ENCODE measurements at places on chromosomes 4 and X. TPM values are rescaled to one million over a fixed set of nuclear protein-coding genes. Genes with fewer than 3 reads are reported as not detected.

DNA sequence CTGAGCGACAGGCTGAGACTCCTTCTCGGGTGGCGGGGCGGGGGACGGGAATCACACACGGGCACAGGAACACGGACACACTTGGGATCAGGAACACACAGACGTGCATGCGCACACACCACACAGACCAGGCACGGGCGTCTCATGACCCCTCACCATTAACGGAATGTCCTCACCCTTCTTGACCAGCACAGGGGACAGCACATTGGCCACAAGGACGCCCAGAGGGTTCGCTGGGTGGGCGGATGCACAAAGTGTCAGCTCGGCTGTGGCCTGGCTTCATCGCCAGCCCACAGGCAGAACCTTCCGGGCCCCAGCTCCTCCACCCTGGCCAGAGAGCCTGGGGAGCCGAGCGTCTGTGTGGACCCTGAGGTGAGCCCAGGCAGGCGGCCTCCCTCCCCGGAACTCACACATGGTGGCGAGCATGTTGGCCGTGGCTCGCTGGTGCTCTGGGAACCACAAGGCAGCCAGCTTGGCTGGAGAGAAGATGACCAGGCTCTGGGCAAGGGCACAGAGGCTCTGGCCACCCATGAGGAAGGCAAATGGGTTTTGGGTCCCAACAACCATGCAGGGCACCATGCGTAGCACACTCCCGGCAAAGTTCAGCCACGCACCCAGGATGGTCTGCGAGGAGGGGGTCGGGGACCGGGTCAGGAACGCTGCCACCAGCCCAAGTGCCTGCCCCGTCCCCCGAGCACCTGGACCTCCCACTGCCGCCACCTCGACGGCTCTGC, 3.1 kb downstream of the SLC49A3 start:
- DNase-seq: no peak

- DNase-seq: peak; percentile 87
These were observed 13.8 kb downstream of the RNF4 start for GRCh38 chr4:2482693-2483092.

The ABLIM2 gene
- total RNA-seq: 0.36 TPM

The MAPK10 gene
- total RNA-seq: 12.1 TPM

DNA sequence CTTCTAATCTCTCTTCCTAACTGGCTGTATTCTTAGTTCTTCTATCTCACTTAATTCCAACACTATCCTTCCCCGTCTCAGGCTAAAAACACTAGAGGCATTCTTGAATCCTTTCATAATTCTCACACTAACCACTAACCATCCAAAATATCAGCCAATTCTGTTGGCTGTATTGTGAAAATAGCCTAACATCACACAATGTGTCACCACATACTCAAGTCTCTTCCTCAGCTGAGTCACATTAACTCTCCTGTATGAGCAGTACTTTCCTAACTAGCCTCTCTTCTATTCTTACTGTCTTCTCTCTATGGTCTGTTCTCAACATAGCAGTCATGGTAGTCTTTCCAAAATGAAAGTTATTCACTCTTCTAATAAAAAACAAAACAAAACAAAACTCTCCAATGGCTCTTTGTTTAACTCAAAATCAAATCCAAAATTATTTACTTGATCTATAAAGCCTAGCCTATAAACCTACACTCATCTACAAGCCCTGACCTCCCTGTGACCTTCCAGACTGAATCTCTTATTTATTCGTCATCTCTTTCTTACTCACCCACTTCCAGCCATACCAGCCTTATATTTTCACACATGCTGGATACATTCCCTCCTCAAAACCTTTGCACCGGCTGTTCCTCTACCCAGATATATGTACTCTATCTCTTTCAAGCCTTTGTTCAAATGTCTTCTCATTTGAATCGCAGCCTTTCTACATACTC, 445.9 kb downstream of the TLL1 start:
- peak; percentile 43 for DNase-seq

DNA sequence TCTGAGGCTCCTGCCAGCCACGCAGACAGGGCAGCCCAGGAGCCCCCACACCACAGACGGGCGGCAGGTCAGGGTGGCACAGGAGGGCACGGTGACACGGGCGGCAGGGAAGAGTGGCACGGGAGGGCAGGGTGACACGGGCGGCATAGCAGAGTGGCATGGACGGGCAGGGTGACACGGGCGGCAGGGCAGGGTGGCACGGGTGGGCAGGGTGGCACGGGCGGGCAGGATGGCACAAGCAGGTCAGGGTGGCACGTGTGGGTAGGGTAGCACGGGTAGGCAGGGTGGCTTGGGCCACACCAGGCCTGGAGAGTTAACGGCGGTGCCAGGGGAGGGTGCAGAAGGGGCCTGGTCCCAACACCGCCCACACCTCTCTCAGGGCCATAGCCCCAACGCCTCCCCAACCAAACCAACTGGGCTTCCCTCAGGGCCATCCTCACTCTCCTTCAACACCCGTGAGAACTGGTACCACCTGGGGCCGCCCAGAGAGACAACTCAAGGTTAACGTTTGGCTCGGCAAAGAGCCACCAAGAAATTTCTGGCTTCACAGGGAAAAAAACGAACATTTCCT, 3.4 kb downstream of the CTBP1 start:
- peak; percentile 83 for DNase-seq

The ADH1C gene
- total RNA-seq: 0.59 TPM

The BGN gene
- total RNA-seq: 210 TPM
